ENCODE measurements at places on chromosomes 4 and X.

GRCh38 chr4:147088146-147088545, 142.5 kb upstream of the TTC29 start:
- DNase-seq: no peak

GRCh38 chr4:124803641-124804040, 91.1 kb upstream of the ANKRD50 start:
- no peak for DNase-seq

DNA sequence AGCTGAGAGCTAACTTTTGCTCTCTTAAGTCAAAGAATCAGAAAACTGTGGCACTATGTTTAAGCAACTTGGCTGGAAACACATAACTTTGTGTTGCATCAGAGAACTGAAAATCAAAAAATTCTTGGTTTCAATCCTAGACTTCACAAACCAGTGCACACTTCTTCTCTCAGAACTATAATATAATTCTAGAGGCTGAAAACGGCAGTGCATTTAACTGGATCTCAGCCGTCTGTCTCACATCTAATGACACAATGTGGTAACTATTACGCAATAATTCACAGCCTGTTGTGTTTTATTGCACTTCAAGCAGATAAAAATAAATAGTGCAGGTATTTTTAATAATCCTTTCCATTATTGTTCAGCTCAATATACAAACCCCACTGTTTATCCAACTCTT, 260.6 kb upstream of the DIAPH2 start:
- DNase-seq: no peak

- DNase-seq: no peak
These were observed 2039.9 kb upstream of the TENM3 start for GRCh38 chr4:180203349-180203748.

GRCh38 chr4:41887821-41888686, 47.2 kb upstream of the TMEM33 start:
- no peak for DNase-seq

GRCh38 chr4:150255610-150256224, 177.5 kb downstream of the DCLK2 start:
- DNase-seq: no peak

- no peak for DNase-seq
These were observed 44.5 kb upstream of the ATXN3L start for GRCh38 chrX:13364230-13364857.

DNA sequence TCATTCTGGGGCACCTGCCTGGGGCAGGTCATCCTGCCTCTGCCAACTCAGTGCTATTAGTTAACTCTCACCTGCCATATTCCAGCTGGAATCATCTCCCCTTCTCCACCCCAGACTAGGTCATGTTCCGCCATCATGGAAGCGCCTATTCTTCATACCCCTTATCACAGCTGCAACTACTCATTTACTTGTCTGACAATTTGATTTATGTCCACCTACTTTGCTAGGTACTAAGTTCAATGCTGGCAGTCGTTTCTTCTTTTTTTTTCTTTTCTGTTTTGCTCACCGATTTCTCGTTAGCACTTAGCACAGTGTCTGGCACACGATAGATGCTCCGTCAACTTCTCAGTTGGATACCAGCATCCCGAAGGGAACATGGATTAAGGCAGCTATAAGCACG, 1.1 kb upstream of the FMR1 start:
- DNase-seq: no peak

DNA sequence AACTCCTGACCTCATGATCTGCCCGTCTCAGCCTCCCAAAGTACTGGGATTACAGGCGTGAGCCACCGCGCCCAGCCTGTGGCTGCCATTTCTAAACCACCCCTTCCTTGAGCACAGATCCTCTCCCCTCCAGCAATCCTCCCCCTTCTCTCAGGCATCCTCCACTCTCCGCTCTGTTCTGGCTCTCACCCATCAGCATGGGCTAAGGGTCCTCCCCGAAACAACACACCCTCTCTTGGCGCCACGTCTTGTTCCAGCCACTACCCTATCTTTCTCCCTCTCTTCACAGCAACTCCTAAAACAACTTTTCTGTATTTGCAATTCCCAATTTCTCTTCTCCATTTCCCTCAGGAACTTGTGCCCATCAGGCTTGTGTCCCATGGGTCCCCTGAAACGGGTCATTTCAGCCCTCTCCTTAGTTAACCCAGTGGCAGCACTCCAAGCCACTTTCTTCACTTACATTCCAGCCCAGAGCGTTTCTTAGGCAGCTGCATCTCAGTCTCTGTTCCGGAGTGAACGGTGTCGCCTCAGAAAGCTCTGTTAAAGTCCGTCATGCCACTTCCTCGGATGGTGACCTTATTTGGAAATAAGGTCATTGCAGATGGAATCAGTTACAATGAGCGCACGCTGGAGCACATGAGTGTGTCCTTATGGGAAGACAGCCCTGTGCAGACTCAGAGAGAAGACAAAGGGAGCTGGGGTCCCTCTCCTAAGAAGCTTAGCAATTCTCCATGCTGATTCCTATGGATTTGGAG, 28.3 kb upstream of the CLDN24 start:
- no peak for DNase-seq
